ENCODE measurements at places on chromosomes 12 and 14.

GRCh38 chr12:83843541-83843940 is 1069.1 kb downstream of the SLC6A15 start:
- DNase-seq, result no peak

DNA sequence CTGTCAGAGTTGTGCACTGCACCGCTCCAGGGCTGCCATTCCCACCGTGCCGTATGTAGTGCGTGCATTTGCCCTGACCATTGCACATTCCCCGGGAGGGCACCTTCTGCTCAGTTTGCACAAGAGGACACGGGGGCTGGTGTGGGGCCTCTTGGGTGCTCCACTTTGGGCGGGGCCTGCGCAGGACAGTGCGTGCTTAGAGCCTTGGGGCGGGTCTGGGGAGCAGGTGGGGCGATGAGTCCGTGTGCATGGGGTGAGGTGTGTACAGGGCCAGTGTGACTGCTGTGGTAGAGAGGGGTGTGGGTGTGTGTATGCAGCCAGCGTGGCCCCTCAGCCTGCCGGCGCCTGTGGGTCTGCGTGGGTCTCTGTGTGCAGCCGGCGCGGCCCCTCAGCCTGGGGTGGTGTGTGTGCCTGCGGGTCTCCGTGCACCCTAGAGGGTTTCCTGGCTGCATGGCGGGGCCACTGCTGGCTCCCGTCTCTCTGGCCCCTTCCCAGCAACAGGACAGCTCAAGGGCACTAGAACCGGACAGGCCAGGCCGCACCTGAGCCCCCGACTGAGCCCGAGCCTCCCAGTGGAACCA is 31.9 kb downstream of the FBRSL1 start:
- no peak for DNase-seq

GRCh38 chr12:111838353-111838752 is 3.7 kb upstream of the MAPKAPK5 start:
- DNase-seq, result no peak

GRCh38 chr14:24349742-24350141 is 10.0 kb upstream of the RIPK3 start:
- DNase-seq, result no peak

DNA sequence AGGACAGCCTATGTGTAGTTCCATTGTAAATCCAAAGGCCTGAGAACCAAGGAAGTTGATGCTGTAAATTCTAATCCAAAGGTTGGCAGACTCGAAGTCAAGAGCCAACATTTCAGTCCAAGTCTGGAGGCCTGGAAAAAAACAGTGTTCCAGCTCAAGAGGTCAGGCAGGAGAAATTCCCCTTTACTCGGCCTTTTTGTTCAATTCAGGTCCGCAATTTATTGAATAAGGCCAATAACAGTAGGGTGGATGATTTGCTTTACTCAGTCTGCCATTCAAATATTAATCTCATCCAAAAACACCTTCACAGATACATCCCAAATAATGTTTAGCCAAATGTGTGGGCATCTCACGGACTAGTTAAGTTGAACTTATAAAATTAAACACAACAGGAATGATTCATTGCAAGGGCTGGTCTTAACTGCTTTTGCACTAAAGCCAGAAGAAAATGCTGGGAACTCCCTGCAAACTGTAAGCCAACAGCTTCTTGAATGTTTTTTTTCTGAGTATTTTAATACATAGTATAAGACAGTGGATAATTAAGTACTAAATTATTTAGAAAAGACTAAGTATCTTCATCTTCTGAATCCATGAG is 197.4 kb upstream of the GARIN6 start:
- no peak for DNase-seq

GRCh38 chr14:82850576-82850975 is 1316.9 kb upstream of the SEL1L start:
- no peak for DNase-seq

DNA sequence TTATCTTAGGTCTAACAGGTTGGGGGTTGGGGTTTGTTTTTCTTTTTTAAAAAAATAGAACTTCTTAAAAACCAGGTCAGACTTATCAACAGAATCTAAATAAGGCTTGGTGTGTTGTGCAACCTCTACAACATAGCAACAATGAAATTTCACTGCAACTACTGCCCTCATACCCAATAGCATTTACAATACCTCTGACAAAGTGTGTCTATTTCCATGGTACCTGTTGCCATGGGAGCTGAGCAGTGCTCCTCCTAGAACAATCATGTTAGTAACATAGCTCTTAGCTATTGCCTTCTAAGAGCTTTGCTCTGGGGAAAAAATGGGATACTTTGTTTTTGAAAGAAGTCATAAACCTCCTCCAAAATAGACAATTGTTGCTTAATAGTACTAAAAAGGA is 103.3 kb upstream of the CCDC175 start:
- DNase-seq, result peak; percentile 60

GRCh38 chr12:106541201-106541600 is 41.6 kb upstream of the RFX4 start:
- DNase-seq, result no peak

DNA sequence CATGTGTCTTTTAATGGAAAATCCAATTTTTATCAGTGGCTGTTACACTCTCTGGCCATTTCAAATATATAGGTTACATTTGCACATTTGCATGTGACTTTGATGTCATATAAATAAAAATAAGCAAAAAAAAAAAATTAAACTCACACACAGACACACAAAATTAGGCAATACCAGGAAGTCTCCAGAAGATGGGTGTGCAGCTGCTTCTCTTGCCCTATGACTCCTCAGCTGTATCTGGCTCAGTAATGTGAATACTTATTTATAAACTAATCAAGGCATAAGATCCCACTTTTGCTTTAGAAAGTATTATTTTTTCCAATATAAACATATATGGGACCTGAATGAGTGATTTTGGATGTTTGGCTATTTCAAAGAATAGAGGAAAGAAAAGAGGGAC is 461.1 kb downstream of the LRIG3 start:
- DNase-seq, result no peak

DNA sequence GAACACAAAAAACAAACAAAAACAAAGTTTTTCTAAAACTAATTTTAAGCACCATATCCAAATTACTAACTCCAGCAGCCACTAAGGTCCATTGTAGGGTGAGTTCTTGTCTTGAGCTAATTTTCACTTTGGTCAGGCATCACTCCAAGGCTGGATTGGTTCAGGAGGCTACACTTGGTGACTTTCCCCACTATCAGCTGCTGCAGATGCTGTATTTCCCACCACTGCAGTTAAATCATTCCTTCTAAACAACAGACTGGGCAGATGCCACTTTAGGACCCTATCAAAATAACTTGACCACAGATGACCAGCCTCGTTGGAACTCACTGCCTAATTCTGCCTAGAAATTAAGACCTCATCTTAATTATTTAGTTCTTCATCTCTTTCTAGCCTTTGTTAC is 140.5 kb downstream of the SLC16A7 start:
- no peak for DNase-seq

GRCh38 chr12:66058554-66058953 is 72.0 kb downstream of the LLPH start:
- no peak for DNase-seq

DNA sequence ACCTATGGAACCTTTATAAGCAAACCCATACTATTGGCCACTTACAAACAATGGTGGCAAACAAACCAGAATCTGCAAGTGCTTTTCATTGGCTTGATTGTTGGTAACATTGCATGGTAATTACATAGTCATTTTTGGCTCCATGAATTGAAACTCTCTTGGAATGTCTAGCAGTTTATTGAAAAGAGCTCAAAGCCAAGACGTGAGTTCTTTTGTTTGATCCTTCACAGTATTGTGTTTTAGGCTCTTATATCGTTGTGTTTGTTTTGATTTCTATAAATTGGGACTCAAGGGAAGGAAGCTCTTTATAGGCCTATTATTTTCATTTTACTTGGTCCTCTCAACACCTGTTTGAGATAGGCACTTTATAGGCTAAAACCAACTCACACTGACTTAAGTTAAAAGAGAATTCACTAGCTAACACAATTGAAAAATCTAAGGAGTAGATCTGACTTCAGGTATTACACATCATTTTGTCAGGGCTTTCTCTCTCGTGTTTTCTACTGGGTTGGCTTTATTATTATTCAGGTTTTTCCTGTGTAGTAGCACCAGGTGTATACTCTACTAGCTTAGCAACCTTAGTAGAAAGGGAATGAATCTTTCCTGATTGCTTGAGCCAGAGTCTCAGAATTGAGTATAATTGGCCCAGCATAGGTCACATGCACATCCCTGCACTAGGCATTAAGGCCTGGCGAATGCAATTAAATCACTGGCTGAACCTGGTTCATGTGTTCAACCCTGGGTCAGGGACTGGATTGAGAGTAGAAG is 341.4 kb downstream of the RAD51B start:
- DNase-seq, result no peak

DNA sequence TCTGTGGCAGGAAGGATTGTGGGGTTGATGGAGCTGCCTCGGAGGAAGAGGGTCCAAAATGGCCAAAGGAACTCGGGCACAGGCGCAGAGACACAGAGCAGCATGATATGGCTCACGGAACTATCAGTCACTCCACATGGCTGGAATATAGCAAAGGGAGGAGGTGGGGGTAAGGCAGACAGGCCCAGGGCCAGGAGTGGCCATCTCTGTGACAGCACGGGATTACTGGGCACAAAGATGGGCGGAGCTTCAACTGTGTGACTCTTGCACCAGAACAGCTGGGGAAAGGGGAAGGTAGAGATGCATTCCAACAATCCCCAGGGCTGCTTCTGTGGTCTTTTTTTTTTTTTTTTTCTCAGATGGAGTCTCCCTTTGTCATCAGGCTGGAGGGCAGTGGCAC is 24.8 kb upstream of the EML1 start:
- no peak for DNase-seq

GRCh38 chr12:46533723-46534122 is 161.2 kb upstream of the SLC38A2 start:
- DNase-seq, result no peak

GRCh38 chr12:69425417-69425816 is 44.8 kb upstream of the FRS2 start:
- DNase-seq, result no peak

DNA sequence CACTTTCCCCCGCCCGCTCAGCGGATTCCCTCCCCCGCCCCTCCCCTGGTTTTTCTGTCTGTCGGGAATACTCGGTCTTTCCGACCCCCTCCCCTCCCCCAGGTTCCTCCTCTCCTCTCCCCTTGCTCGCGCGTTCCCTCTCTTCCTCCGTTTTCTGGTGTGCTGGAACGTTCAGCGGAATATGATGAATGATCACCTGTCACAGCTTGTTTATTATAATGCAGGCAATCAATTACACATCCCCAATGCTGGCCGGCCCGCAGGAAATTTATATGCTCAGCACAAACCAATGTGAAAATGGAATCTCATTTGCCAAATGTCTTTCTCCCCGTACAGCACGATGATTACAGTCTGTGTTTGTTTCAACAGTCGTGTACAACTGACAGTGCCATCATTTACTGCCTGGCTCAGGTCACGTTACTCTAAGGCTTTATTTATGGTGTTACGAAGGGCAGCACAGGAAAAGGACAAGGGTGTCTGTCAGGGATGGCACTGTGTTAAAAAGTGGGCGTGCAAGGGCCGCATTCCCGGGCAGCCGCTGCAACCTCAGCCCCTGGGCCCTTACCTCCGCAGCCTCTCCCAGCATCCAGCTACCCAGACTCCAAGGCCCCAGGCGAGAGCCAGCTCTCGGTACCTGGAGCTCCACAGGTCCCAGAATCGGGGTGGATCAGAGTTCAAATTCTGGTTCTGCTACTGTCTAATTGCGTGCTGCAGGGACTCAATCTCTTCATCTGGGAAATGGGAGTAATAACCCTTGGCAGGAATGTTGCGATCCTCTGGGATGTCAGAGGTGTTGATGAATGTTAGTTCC is 24.7 kb upstream of the MAP1LC3B2 start:
- no peak for DNase-seq

- no peak for DNase-seq
Observed at GRCh38 chr14:59739794-59740193, 130.8 kb downstream of the RTN1 start.

DNA sequence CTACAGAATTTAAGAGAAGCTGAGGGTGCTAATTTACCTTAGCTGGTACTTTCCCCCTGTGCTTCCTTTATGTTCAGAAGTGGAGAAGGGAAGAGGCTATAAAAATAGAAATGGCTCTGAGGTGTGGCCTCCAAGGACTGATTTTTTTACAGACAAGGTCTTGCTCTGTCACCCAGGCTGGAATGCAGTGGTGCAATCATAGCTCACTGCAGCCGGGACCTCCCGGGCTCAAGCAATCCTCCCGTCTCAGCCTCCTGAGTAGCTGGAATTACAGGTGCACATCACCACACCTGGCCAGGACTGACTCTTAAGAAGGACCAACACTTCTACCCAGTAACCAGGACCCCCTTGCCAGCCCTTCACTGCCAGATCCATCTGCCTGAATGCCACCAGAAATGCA is 23.9 kb upstream of the NAP1L1 start:
- no peak for DNase-seq
